ENCODE measurements at places on chromosomes 7 and 10.

DNA sequence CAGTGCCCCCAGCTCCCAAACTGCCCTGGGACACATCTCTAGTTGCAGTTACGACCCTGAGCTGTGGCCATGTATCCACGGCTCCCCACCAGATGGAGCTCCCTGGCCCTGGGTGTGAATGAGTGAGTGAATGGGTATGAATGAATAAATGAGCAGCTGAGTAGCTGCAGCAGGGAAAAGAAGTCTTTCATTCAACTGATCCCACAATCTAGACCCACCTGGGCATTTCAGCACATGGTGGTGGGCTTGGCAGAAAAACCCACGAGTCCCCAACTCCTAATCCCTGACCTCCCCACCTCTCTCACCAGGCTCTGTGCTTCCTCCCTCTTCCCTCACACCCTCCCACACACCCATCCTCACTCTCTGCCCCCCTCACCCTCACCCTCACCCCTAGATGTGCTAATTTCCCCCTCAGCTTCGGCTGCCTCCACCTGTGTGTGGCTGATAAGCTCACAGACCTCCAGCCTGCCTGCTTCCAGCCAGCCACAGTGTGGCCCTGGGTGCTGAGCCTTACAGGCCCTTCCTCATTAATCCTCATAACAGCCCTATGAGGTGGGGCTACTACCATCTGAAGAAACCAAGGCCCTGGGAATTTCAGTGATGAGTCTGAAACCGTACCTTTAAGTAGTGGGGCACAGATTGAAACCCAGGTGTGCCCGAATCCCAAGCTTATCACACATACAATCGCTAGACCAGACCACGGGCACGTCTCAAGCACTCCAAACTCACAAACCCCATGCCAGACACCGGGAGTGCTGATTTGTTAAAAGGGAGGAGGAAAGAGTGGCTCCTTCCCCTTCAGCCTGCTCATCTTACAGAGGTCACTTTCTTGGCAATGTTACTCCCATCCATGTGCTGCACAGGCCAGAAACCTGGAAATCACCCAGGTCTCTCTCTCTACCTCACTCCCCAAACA, 2.2 kb upstream of the ATP6V1F start:
- no peak for DNase-seq

DNA sequence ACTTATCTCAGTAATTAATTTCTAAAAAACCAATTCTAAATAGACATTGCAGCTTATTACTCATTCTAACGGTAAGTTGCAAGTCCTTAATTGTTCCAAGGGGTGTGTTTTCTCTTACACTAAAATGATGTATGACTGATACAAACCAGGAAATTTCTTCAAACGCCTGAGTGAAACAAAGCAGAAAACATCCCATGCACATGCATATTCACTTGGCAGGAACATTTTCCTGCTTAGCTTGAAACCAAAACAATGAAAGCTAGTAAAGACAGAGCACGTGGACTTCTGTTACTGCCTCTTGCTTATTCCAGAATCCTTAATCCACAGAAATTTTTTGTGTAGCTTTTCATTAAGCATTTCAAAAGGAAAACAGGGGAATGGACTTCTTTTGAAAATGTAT, 187.7 kb downstream of the MTERF1 start:
- DNase-seq, result no peak

DNA sequence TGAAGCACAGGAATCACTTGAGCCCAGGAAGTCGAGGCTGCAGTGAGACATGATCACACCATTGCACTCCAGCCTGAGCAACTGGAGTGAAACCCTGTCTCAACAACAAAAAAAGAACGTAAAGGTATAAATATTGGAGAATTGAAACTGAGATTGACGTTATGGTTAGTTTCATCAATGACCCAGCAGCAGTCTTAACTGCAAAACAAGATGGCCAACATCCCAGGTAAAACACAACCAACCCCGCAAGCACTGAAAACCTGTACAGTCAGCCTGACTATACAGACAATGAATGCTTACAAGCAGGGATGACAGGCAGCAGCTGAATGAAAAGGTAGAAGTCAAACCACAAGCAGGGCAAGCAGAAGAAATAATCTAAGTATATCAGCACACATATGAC, 34.7 kb downstream of the WAPL start:
- no peak for DNase-seq

- DNase-seq, result no peak
Measured at GRCh38 chr10:96367470-96367869, 8.7 kb upstream of the OPALIN start.

- peak; percentile 58 for DNase-seq
Measured at GRCh38 chr10:119750391-119751230, 24.8 kb downstream of the INPP5F start.

GRCh38 chr7:774161-775109, 47.4 kb upstream of the PRKAR1B start:
- peak; percentile 52 for DNase-seq

DNA sequence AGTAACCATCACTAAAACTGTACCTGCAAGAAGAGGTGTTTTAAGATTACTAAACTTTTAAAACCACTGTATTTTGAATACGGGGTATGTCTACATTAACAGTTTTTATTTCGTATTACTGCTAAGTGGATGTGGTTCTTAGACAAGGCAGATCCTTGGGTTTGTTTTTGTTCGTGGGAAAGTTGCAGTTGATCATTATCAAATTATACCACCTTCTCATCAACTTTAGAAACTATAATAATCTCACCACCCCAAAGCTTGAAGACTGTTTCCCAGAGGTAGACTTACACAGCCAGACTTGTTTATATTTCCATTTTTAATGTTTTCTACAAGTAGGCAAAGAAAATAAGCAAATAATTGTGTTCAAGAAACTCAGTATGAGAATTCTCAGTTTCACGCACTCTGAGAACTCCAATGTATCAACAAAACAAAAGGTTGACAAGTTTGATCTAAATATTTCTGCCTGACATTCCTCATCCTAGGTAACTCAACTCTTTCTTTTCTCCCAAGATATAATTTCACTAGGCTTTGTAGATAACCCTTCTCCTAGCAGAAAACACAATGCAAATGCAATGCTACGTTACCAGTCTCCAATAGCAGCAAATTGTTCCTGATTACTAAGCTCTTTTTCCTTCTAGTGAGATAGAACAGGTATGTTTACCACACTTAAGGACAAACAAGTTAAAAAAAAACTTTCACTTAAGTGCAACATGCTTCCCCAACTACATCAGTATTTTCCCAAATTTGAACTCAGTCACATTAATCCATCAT, 36.0 kb downstream of the IGF2BP3 start:
- no peak for DNase-seq

GRCh38 chr10:126781450-126782216, 111.1 kb upstream of the C10orf90 start:
- DNase-seq, result no peak

DNA sequence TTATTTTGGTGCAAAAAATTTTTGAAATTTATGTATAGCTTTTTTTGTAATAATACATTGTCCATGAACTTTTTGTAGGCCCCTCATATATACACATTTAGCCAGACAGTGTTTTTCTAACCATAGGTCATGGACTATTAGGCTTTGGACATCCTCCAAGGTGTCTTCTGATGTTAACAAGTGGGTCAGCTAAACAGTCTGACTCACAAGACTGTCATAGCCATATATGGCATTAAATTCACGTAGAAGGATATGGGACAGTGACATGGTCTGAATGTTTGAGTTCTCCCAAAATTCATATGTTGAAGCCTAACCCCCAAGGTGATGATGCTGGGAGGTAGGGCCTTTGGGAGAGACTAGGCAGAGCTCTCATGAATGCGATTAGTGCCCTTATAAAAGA, 14.0 kb upstream of the NUB1 start:
- DNase-seq, result no peak

DNA sequence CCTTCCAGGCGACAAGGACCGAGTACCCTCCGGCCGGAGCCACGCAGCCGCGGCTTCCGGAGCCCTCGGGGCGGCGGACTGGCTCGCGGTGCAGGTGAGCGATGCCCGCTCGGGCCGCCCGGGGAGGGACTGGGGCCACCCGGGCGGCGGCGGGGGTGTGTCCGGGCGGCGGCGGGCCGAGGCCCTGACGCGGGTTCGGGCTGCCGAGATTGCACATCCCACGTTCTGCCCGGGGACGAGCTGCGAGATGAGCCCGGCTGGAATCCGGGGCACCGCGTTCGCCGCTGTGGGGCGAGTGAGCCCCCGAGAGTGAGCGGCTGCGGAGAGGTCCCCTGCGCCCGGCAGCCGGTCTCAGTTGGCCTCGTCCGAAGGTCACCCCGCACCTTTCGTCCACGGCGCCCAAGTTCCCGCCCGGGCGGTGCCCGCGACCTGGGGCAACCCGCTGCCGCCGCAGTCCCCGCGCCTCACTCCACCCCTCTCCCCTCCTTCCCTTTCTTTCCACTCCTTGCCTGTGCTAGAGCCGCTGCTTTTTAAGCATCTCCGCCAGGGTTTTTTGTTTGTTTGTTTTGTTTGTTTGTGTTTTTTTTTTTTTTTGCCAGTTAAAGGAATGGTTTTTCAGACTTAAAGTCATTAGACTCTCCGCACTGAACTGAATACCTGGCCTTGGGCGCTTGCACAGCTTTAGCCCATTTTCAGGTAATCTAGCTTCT, 515 bp downstream of the RALA start:
- no peak for DNase-seq

GRCh38 chr7:17184805-17185689, 113.4 kb upstream of the AHR start:
- DNase-seq, result no peak

GRCh38 chr7:99825452-99825851, 2.4 kb upstream of the CYP3A43 start:
- DNase-seq, result no peak

DNA sequence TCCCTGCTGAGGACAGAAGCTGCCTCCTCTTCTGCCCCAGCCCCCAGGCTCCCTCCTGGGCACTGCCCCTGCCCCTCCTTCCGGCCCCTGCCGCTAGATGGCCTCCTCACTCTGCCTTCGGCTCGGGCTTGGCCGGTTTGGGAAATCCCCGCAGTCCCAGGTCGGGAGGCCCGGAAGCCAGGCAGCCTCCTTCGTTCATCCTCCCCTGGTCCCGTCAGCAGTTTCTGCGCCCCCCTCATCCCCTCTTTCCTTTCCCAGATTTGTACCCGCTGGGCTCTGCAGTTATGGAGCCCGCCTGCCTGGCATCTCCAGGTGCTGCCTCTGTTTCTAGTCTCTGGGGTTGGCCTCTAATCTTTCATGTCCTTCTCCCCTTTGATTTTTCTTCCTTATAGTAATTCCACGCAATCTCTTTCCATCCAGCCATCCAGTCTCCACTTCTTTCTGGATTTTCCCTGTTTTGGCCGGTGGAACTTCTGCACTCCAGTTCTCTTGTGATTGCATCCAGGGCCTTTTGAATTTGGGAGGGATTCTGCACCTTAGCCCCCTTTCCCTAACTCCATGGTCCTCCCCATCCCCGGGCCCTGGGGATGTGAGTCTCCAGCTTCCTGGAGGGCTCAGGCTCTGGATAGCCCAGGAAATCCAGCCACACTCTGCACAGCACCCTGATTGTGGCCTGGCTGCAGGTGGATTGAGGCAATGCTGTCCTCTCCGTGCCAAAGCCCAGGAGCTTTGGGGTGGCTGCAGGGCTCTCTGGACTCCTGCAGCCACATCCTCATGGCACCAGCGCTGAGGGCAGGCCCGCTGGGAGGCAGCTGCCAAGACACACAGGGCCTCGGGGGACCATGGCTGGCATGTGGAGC, 3.3 kb upstream of the SHH start:
- peak; percentile 51 for DNase-seq

- DNase-seq, result no peak
Measured at GRCh38 chr7:42494199-42494710, 257.2 kb upstream of the GLI3 start.

- no peak for DNase-seq
Measured at GRCh38 chr10:59234816-59235429, 58.5 kb downstream of the PHYHIPL start.

DNA sequence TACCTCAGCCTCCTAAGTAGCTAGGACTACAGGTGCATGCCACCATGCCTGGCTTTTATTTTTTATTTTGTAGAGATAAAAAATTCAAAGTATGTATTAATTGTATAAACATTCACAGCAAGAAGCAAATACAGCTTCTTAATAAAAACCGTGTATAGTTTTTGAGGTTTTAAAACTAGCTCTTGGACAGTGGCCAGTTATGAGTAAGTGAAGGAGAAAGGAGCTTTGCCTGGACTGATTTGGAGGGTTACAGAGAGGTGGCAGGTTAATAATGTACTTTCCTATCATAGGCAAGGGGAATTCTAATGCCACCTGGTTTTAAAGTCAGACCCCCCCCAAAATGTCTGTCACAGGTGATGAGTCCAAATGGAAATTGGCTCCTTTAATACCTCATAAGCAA, 43.4 kb downstream of the ZNRF2 start:
- no peak for DNase-seq

DNA sequence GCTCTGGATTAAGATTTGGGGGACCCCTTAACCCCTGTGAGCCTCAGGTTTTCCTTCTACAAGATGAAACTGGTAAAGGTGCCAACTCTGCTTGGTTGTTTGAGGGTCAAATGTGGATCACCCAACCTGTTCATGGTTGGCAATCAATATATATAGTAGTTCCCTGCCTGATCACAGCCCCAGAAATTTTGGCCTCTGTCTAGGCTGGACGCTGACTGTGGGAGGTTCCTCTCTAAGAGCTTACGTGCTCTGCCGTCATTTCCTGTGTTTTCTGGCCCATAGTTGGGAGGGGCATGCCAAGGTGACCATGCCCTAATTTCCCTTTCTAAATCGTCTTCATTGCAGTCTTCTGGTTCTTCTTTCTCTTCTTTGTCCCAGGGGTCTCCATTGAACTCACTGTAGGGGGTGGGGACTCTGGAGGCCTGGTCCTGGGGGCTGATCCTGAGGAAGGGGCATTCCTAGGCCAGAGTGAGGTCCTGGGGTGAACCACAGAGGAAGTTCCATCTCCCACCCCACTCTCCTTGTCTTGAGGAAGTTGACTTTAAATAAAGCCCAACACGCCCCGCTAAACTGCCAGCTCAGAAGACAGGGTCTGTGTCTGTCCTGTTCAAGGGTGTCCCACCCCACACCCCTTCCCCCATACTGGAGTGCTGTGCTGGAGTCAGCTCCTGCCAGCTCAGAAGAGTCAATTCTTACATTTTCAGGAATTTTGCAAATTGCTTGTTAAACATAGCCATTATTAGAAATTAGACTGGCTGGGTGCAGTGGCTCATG, 98.9 kb upstream of the SDK1 start:
- DNase-seq, result no peak

DNA sequence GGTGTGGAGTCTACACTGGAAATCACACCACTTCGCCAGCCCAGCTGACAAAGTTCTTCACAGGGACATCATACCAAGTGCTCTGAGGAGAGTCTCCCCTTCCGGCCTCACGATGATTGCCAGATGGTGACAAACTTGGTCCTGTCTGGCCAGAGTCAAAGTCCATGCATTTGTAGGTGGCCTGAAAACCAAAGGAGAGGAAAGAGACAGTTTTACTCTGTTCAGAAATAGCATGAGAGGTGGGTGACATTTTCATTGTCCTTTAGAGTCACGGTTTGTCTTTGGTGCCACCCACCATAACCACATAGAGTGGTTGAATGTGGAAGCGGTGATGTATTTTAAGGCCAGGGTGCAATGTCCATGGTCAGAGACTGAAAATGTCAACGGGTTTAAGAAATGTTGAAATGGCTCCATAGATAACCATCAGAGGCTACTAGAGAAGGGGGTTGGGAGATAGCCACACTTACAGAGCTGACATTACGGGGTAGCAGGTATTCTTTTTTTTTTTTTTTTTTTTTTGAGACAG, 33.0 kb downstream of the BTBD16 start:
- no peak for DNase-seq
